Activated naive CD4-positive, alpha-beta T cell (primary cell): ENCODE measurements at places on chromosomes 1 and 21.

DNA sequence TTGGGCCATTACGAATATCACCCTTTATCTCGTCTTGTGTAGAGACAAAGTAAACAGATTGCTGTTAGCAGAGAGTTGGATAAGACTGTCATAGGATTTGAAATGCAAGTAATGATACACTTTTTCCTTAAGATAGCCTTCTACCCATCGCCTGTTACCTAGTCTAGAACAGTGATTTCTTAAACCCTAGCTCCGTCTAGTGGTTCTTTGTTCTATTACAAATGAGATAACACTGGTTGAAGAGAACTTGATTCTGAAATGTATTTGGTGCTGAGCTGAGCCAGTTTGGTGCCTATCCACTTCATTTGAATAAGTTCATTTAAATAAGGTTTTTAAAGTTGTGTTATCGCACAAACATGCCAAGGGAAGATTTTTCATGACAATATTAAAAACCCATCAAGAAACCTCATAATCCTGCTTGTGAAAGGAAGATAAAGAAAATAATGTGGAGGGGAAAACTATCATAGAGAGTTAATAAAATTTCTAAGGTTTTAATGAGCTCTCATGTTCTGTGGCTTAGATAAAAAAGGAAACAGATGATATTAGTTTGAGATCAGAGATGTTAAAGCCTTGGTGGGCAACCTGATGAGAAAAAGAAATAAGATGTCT, 1.5 kb upstream of the KCNH1 start:
- DNase-seq = no peak

- no peak for DNase-seq
Observed at GRCh38 chr21:39094847-39095579, 88.2 kb downstream of the PSMG1 start.

DNA sequence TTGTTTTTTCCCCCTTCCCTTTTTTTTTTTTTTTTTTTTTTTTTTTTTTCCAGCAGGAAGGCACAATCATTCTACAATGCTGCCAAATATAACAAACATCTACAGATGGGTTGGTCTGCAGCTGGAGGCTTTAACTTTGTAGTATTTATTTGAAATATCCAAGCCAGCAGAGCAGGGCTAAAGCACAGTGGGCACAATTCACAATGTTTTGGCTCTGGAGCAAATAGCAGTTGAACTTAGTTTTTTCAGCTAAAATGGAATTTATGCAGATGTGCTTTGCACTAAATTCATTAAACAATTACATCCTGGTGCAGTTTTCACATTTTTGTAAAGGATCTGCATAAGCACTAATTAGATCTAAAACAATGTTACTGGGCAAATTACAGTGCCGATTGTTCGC, 39.8 kb upstream of the ZBTB18 start:
- no peak for DNase-seq

- no peak for DNase-seq
Observed at GRCh38 chr1:195970209-195970608, 638.0 kb downstream of the KCNT2 start.

DNA sequence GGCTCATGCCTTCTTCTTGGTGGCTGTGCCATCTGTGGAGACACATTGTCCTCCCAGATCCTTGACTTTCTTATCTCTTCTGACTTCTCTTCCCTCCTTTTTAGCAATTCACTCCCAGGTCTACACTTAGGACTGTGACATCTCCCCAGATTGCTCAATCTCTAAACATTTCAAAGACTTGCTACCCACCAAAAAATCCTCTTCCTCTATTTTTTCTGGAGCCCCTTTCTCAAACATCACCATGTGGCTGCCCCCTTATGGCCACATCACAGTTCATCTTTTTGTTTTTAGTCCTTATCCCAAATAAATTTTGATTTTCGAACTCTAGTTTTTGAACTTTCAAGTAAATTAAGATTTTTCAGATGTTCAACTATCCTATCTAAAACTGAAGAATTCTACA, 148.6 kb upstream of the HOOK1 start:
- DNase-seq = no peak

DNA sequence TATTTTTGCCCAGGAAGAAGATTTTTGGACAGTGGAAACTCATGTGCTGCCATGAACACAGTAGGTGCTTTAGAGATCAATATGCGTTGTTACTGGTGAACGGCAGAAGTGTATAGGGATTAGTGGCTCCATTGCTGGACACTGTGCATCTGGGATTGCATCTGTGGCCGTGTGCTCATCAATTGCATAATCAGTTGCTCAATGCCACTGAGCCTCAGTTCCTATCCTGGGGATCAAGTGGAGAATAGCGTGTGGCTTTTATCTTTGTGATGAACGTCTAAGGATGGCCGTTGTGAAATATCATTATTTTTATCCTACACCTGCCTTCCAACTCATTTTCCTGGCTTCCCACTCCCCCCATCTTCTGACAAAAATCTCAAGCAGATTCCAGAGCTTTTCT, 5.4 kb downstream of the TNN start:
- DNase-seq = no peak

- DNase-seq = no peak
Observed at GRCh38 chr1:45002650-45003645, 8.2 kb downstream of the HECTD3 start.

- DNase-seq = no peak
Observed at GRCh38 chr1:241605146-241605805, 34.9 kb downstream of the CHML start.

DNA sequence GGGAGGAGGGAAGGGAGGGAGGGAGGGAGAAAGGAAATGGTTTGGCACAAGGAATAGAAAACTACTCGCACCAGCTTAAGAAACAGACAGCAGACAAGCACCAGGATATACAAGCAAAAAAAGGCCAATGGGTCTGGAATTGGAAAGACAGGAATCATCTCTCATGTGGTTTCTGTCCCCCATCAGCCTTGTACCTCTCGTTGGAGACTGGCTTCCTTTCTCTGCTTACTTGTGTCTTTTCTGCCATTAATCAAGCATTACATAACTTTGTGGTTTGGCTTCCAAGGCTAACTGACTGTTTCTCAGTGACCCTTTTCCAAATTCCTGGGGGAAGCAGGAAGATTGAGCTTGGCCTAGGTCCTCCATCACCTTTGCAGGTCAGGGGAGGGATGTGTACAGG, 11.8 kb upstream of the RALGPS2 start:
- DNase-seq = no peak

DNA sequence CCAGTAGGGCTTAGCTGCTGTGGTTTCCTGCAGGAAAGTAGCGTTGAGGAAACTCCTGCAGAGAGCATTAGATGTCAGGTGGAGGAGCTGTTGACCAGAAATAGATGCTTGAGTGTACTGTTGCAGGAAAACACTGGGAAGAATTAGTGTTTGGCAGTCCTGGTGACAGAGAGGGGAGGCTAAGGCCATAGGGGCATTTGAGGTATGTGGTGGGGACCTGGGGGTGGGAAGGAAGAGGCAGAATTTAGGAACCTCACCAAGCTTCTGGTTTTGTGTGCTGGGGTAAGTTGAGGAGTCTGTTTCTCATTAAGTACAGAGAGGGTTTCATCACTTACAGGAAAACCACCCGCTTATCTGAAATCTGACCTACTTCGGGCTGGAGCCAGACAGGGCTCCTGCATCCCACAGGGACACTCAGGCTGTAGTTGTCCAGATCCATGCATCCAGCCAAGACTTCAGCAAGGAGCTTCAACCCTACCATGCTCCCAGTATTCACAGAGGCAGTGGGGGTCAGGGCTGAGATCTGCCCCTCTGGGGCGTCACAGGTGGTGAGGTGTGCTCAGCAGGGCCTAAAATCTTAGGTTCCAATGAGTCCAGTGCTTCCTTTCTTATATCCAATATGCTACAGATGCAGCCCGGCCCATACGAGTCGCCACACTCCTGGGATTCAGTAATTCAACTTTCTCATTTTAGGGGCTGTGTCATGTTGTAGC, 15.1 kb downstream of the SH2D2A start:
- no peak for DNase-seq

DNA sequence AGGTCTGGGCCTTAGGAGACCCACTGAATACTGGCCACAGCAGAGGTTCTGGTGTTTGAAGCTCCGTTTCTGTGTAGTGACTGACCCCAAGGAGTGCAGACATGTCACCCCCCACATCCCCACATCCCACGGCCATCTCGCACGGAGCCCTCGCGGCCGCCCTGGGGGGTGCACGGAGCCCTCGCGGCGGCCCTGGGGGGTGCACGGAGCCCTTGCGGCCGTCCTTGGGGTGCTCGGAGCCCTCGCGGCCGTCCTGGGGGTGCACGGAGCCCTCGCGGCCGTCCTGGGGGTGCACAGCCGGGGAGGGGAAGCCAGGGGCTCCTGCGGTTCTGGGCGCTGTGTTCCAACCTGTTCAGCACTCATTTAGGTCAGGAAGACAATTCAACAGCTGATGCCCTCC, 68.4 kb downstream of the SCCPDH start:
- DNase-seq = no peak

- DNase-seq = no peak
Observed at GRCh38 chr1:197029749-197030148, 37.3 kb downstream of the F13B start.

GRCh38 chr21:27275294-27275927, 308.5 kb upstream of the ADAMTS5 start:
- no peak for DNase-seq

- DNase-seq = no peak
Observed at GRCh38 chr1:235659186-235659771, 9.7 kb upstream of the GNG4 start.

GRCh38 chr1:67834246-67834877, 1.1 kb upstream of the GNG12 start:
- no peak for DNase-seq

DNA sequence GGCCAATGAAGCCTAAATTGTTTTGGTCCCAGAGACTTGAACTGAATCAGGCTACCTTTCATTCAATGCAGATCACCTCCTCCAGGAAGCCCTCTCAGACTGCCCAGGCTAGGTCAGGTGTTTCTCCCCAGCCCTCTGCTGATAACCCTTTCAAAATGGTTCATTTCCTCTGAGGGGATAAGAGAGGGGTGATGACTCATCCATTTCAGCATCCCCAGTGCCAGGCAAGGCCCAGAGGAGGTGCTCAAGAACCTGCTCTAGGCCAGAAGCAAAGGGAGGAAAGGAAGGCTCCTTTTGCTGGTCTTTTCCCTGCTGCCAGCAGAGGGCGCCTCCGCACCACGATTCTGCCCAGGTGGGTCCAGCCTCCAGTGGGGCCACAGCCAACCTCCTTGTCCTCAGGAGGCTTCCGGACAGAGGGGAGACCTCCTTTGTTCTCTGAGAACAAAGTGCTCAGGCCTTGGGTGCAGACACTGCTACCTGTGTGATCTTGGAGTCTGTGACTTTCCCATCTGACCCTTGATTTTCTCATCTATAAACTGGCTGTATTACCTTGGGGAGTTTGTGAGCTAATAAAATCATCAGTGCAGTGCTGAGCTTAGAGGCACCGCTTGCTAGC, 45.3 kb upstream of the ARHGEF10L start:
- DNase-seq = peak; percentile 21

GRCh38 chr1:16189003-16189402, 23.4 kb downstream of the ARHGEF19 start:
- no peak for DNase-seq

- DNase-seq = no peak
Observed at GRCh38 chr1:79005945-79006344, 585 bp downstream of the ADGRL4 start.

GRCh38 chr1:53369034-53369750, 41.3 kb upstream of the LRP8 start:
- DNase-seq = no peak

DNA sequence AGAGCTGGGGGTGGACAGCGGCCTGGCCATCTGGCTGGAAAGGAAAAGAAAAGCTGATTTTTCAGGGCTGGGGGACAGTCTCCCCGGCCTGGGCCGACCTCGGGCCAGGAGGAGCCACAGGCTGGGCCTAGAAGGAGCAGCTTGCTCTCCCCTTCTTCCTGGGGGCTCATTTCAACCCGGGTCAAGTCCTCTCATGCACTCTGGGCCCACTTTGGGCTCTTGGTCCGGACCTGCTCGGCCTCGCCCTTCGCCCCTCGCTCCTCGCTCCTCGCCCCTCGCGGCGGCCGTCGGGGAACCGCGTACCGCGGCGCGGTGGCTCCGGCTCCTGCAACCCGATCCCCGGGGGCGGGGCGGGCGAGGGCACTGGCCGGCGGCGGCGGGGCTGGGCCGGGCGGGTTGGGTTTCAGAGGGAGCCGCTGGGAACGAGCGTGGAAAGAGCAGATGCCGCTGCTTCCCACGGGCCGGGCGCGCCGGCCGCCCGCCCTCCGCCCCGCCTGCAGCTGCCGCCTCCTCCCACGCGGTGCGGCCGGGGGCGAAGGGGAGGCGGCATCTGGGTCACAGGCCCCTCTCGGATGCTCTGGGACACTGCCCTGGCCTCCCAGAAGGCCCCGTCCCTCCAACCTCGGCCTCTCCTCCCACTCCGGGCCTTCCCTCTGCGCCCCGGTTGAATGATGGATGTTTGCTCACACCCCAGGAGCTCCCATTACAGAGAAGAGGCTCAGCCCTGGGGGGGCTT, 6.6 kb downstream of the HEYL start:
- no peak for DNase-seq

DNA sequence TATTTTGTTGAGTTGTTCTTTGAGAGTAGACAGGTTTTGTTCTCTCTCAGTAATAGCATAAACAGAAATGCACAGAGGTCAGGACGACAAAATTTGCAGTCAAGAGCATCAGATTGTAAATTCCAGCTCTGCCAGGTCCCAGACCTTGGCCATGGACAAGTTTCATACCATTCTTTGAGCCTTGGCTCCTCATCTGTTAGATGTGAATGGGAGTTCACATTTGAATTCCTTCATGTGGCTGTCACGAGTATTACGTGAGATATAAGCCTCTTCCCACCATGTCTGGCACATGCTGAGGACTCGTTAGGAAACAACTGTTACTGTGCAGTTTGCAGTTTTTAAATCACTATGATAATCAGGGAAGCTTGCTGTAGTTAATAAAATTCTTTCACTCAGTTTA, 93.2 kb upstream of the KCTD3 start:
- no peak for DNase-seq

DNA sequence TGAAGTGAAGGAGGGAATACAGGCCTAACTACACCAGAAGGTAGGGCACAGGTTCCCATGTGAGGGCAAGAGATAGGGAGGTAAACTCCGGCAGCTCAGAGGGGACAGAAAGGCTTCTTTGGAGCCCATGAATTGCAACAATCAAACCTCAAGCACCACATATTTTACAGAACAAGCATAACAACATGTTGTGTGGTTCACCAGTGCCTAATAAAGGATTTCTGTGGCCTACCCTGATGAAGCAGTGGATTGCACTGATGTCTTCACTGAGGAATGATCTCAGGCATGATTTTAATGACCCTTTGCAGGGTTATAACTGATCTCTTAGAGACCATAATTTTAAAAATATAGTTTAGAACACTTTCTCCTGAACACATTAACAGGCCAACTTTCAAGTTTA, 77.4 kb downstream of the RUNX1 start:
- DNase-seq = no peak

GRCh38 chr1:14726606-14727005, 128.1 kb downstream of the KAZN start:
- no peak for DNase-seq

GRCh38 chr1:169261884-169262283, 105.7 kb downstream of the NME7 start:
- no peak for DNase-seq

DNA sequence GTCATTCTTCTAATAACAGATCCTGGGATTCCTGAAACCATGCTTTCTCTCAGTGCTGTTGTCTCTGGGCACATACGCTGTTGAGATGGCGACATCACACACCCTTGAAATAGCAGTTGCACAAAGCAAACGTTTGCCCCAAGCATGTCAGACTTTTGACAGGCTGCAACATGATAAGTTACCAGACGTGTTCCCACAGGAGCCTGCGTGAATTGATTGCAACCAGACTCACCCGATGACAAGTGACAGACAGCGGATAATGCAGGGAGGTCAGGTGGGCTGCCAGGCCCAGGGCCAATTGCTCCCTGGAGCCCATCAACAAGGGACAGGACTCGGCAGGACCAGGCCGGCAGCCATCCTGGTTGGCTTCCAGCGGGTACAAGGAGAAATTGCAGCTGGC, 310.9 kb downstream of the SIPA1L2 start:
- DNase-seq = no peak
